Stimulated activated CD4-positive, alpha-beta T cell treated with anti-CD3 and anti-CD28 coated beads, Interleukin-1b, Interleukin-23, amount 100 ng/mL, for 1 hour (primary cell): ENCODE measurements at places on chromosomes 5 and 9.

GRCh38 chr9:125407432-125407973 is 145.9 kb downstream of the GAPVD1 start:
- DNase-seq = no peak

DNA sequence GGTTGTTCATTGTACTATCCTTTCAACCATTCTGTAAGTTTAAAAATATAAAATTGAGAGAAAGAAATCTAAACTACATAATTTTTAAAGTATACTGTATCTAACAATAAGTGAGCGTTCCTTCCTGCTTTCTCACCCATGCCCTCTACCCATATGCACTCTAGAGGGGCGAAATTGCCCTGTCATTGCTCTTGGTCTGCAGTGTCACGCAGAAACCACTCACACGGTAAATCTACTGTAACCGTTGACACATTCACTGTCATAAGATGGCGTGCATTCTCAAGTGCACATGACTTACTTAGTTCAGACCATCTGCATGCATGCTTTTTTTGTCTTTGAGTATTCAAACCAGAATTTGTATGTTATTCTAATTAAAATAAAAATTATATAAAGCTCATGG is 55.7 kb upstream of the NIPBL start:
- DNase-seq = no peak

DNA sequence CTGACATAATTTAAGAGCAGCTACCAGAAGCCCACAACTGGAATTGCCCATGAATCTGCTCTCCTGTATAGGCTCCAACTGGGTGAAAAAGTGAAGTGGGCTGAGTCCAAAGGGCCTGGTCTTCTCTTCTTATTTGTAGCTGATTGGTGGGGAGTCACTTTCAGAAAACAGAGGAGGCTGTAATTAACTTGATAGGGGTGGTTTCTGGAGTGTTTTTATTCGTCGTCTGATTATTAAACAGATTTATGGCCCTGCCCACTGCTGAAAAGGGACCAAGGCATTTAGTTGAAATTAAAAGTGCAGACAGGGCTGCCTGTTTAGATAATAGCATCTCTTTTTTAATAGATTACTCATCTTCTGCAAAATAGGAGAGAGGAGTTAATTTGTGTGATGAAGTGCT is 81.0 kb upstream of the SAP30L start:
- no peak for DNase-seq

GRCh38 chr5:100110497-100110896 is 424.7 kb upstream of the FAM174A start:
- no peak for DNase-seq

DNA sequence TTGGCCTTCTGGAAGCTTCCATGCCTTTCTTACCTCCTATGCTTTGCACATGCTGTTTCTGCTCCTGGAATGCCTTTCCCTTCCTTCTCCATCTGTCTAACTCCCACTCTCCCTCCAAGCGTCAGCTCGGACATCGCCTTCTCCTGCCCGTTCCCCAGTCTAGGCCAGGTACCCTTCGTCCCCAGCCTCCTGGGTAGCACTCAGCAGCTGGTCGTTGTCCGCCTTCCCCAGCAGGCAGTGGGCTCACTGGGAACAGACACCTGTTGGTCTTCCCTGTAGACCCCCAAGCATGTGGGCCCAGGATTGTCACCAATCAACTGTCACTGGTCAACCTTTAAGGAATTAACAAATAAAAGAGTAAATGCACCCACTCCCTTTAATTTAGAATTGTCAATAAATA is 202.2 kb downstream of the RGS3 start:
- DNase-seq = no peak

DNA sequence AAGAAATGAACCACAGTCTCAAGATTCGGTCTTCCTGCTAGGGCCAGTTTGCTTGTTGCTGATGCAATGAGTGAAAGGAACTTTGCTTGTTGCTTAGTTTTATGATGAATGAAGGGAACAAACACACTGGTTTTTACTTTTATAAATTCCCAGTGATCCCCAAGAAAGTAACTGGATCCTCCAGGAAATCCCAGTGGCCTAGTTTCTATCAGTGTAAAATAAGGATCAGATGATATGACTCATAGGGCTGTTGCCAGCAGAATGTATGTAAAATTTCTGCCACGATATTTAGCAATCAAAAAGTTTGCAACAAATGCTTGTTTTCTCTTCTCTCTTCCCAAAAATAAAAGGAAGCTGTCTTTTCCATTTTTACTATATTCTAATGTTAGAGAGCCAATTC is 160.1 kb upstream of the CDKN2B start:
- DNase-seq = no peak

DNA sequence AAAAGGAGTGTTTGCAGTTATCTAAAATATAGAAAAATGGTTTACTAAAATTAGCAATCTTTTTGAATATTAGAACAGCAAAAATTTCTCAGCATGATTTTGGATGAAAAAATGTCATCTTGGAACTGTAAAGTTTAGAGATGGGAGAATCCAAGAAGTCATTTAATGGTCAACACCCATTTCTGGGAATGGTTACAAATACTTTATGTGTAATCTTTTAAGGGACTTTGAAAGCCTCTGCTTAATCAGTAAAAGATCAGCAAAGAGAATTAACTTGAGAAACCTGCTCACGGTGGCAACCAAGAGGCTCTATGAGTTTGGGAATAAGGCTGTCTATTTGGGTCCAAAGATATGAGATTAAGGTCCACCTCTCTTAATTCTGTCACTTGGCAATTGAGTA is 13.0 kb downstream of the C1QTNF3 start:
- DNase-seq = no peak

DNA sequence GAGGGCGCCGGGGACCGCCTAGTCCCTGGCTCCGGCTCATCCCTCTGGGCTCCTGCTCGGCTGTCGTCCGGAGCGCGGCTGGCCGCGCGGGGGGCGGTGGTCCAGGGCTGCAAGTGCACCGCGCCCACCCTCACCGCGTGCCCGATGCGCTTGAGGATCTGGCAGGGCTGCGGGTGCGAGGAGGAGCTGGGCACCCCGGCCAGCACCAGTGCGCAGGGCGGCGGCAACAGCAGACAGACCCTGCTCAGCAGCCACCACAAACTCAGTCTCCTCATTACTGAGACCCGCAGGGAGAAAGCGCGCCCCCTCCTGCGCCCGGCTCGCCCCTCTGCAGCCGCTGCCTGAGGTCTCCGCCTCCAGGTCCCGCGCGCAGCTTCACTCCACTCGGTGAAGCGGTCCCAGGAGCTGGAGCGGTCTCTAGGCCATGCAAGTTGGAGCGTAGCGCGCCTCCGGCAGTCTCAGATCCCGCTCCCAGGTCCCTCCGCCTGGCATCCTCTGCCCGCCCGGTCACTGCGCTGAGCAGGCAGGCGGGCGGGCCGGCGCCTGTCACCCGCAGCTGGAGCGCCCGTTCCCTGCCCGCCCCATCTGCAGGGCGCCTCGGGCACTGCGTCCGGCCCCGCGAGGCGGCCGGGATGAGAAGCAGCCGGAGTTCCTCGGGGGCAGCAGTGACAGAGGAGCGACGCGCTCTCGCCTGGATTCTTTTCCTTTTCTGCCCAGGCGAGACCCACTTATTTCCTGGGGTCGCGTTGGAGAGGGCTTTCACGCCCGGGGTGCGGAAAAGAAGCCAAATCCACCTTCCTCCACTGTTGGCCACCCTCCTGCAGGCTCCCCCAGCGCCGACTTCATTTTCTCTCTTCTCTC is 512 bp downstream of the GRIN3A start:
- no peak for DNase-seq

- no peak for DNase-seq
Measured at GRCh38 chr9:114053246-114054005, 24.7 kb downstream of the AMBP start.

- no peak for DNase-seq
Measured at GRCh38 chr9:120925535-120926396, 830 bp downstream of the TRAF1 start.

DNA sequence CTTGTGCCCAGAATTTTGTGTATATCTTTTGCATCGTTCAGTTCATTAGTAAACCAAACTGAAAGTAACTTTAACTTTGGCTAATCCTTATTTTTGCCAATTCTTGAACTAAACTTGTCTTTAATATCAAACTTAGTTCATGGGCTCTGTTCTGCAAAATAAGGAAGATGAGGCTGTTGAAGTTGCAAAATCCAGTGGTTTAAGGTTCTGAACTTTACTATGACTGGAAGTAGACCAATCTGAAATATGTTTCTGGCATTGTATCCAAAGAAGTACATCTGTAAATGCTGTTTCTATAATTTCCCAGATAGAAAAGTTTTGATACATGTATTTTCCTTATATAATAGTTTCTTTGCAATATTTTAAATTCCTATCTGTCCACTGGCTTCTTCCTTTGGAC is 238.1 kb downstream of the CETN3 start:
- no peak for DNase-seq

DNA sequence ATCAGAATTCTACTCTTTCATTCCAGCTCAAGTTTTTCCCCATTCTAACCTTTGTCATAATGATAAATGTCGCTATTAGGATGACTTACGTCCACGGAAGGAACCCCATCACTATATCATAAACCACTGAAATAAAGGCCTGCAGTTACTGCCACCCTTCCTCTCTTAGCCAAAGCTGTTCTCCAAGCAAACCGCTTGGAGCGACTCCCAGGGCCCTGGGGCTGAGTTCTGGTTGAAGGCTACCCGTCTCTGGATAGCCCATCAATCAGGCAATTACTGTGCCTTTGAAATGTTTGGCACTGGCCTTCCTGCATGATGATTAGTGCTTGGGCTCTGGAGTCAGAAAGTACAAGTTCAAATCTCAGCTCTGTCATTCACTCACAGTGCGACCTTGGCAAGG is 386.0 kb downstream of the SPOCK1 start:
- DNase-seq = no peak

DNA sequence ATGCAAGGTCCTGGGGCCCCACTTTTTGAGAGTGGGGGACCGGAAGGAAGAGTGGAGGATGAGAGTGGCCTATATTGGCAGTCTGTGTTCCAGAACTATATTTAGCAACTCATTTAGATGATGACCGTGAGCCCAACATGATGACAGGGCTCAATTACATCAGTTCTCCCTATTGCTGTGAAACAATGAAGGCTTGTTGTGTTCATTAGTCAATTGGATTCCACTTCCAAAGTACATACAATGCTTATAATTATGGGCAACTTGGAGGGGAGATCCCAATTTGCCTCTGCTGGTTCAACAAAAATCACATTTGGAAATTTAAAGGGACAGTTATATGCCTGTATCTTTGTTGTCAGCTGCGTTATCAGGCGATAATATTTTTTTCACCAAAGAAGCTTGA is 91.1 kb downstream of the TARS1 start:
- no peak for DNase-seq

DNA sequence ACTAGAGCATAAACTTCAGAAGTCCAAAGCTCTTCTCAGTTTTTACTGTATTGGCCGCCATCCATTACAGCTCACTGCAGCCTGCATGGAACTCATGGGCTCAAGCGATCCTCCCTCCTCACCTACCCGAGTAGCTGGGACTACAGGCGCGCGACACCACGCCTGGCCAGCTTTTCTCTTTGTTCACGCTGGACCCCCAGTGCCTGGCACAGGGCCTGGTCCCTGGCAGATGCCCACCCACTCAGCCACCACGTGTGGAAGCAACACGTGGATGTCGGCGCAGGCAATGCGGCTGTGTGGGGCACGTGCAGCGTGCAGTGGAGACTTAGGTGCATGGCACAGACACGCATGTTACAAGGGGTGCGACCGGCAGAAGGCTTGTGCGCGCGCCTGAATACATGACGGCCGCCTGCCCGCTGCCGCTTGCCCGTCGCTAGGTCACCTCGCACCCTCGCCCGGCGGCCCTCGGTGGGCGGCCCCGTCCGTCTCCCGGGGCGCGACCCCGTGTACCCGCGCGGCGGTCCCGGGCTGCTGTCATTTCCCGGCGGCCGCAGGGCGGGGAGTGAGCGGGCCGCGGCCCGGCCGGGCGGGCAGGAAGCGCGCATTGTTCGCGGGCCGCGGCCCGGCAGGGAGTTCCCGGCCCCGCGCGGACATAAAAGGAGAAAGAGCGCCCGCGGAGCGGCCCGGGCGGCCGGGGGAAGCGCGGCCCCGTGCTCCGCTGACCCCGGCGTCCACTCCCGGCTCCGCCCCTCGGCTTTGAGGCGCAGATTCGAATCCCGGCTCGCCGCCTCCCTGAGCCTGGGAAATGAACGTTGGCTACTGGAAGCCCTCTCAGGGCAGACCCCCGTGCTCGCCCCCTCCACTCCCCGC is 24.1 kb upstream of the PTGS1 start:
- DNase-seq = no peak

DNA sequence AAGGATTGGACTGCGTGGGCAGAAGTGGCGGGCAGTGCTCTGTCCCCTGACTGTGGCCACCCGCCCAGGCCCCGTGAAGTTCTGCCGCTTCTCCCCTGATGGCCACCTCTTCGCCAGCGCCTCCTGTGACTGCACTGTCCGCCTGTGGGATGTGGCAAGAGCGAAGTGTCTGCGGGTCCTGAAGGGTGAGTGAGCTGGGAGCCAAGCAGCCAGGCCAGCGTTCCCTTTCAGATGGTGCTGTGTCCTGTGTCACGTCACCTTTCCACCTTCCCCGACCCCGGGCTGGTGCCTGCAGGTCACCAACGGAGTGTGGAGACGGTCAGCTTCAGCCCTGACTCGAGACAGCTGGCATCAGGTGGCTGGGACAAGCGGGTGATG is 2.3 kb downstream of the WDR38 start:
- no peak for DNase-seq

- no peak for DNase-seq
Measured at GRCh38 chr5:137231540-137231939, 267.6 kb downstream of the SPOCK1 start.

GRCh38 chr9:128128836-128129590 is 1.5 kb upstream of the PTGES2 start:
- DNase-seq = no peak

DNA sequence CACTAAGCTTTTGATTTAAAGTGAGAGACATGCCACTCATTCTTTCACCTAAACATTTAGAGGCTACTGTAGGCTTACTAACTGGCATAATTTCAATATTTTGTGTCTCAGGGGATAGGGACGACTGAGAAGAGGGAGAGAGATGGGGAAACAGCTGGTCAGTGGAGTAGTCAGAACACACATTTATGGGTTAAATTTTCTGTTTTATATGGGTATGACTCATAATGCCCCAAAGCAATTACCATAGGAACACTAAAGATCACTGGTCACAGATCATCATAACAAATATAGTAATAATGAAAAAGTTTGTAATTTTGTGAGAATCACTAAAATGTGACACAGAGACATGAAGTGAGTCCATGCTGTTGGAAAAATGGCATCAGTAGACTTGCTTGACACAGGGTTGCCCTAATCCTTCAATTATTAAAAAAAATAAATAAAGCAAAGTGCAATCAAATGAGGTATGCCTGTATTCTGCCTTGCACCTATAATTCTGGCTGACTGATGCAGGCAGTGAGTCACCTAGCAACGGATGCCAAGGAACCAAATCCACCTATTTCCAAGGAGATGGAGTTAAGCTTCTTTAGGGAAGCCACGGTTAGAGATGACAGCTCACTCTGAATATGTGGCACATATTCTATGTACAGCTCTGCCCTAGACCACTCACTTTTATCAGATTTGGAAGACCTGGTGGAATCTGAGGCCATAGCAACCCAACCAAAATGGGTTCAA is 166.1 kb downstream of the MARCHF11 start:
- no peak for DNase-seq

DNA sequence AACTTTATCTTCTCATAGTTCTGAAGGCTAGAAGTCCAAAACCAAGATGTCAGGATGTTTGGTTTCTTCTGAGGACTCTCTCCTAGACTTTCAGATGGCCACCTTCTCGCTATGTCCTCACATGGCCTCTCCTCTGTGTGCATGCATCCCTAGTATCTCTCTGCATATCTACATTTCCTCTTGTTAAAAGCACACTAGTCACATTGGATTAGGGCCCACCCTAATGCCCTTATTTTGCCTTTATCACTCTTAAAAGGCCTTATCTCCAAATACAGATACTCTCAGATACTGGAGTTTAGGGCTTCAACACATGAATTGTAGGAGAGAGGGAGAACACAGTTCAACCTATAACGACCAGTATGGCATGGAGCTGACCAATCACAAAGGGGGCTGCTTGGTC is 151.7 kb downstream of the PRELID2 start:
- no peak for DNase-seq
